ENCODE measurements at places on chromosomes 1 and 21.

DNA sequence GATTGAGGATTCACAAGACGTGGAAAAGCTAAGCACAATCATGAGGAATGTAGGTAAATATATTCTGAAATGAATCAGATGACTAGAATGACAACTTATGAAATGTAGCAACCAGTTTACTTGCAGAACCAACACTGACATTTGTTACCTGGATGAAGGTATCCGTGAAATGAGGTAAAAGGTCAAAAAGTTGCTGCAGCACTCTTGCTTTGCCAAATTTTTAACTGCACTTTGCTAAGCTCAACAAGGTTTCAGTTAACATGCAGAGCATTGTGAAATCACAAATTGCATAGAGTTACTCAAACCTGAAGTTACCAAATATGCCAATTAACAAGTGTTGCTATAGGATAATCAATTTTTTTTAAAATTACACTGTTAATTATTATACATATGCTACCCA, 1280.1 kb downstream of the KCNT2 start:
- DNase-seq: peak; percentile 3

- DNase-seq: no peak
These were observed 8.3 kb upstream of the NVL start for GRCh38 chr1:224338150-224338838.

- no peak for DNase-seq
These were observed 49.8 kb upstream of the GADD45A start for GRCh38 chr1:67635055-67635809.

DNA sequence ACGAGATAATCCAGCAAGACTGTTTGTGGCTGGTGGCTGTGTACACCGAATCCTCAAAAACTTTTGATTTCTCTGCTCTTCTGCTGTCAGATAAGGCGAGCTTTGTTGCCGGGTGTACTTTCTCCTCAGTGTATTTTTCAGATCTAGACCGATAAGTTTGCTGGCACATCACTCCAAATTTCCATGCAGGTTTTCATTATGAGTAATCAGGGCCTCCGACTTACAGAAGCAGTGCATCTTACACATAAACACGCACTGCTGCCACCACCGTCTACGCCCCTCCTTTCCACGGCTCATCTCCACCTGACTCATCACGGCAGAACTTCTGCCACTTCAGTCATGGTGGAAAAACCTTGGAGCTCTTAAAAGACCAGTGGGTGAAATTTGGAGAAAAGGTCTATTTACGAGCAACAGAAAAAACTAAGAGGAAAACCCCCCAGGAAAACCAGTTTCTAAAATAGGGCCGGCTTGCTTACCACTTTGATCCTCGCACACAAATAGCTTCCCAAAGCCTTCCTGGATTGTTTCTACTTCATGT, 7.7 kb downstream of the ZBTB21 start:
- DNase-seq: peak; percentile 37

- no peak for DNase-seq
These were observed 6.4 kb downstream of the RORC start for GRCh38 chr1:151825204-151825603.

- DNase-seq: no peak
These were observed 5.9 kb downstream of the KRTAP10-1 start for GRCh38 chr21:44533891-44534627.

- DNase-seq: no peak
These were observed 30.6 kb upstream of the CSF1 start for GRCh38 chr1:109879881-109880525.

DNA sequence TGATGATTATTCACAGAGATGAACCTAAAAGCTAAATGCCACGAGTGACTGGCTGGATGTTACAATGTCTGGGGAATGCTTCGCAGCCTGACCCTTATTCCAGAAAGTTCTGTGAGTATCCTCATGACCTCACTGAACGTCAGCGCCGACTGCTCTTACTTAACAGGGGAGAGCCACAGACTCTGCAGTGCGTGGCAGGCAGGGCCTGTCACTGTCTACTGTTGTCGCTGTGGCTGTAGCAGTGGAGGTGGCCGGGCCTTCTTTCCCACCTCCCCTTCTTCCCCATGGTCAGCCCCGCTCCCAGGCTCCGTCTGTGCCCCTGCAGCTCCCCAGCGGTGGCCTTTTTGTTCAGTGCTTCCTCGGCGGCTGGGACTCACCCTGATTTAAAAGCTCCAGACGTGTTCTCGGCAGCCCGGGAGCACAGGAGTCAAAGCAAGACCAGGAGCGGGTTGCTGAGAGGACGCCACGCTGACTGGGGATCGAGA, 52.2 kb upstream of the TARBP1 start:
- DNase-seq: peak; percentile 79

DNA sequence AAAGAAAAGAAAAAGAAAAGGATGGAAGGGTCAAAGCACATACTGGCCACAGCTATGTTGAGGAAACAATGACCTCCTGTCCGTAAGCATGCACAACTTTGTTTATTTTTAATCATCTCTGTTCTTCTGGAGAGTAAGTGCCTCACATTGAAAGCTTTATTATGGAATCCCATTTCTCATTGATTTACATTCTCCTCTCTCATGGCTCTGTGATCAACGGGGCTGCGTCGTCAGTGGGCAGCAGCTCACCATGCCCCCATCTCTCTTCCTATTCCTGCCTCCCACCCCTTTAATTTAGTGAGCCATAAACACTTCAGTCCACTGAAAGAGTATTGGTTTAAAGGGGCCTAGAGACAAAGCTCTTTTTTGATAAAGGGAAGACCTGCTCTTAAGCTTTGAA, 98.9 kb downstream of the KAZN start:
- no peak for DNase-seq

- DNase-seq: no peak
These were observed 31.2 kb upstream of the LAPTM5 start for GRCh38 chr1:30788580-30789387.

- DNase-seq: no peak
These were observed 13.3 kb downstream of the IFFO2 start for GRCh38 chr1:18943162-18943561.

DNA sequence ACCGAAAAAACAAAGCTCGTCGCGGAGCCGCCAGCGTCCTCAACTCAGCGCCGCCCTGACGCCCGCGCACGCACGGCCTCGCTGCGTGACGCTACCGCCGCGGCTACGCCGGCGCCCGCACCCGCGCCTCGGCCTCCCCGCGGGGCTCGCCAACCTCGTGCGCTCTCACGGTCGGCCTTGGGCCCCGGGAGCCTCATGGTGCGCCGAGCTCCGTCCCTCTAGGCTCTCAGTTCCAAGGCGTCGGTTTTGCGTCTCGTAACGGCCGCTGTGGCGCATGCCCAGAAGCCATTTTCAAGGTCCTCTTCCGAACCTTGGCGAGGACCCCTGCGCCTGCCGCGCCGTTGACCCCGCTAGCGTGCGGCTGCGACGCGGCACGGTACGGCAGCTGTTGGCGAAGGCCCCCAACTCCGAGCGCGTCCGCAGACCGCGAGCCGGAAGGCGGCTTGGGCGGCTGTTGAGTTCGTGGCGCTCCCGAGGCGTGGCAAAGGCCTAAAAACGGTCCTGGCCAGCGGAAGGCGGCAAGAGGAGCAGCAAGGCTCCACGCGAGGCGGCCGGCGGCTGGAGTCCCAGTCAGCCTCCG, at the start of gene HENMT1:
HENMT1 (minus strand) TSS at position 64 of the 580 bp plus-strand sequence. CDS start 1,209 bp downstream, outside the sequence.
- DNase-seq: peak; percentile 82

GRCh38 chr1:228407106-228408040, 738 bp upstream of the TRIM11 start:
- no peak for DNase-seq

DNA sequence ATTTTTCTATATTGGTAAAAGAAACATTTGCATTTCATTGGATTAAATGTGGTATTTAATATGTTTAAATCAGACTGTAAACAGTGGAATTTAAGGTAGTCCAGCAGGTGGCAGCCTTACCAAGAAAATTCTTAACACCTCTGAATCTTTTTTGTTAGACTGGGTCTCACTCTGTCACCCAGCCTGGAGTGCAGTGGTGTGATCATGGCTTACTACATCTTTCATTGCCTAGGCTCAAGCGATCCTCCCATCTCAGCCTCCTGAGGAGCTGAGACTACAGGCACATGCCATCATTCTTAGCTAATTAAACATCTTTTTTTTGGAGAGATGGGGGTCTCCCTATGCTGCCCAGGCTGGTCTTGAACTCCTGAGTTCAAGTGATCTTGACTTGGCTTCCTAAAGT, 98.8 kb downstream of the RABGAP1L start:
- DNase-seq: peak; percentile 23

DNA sequence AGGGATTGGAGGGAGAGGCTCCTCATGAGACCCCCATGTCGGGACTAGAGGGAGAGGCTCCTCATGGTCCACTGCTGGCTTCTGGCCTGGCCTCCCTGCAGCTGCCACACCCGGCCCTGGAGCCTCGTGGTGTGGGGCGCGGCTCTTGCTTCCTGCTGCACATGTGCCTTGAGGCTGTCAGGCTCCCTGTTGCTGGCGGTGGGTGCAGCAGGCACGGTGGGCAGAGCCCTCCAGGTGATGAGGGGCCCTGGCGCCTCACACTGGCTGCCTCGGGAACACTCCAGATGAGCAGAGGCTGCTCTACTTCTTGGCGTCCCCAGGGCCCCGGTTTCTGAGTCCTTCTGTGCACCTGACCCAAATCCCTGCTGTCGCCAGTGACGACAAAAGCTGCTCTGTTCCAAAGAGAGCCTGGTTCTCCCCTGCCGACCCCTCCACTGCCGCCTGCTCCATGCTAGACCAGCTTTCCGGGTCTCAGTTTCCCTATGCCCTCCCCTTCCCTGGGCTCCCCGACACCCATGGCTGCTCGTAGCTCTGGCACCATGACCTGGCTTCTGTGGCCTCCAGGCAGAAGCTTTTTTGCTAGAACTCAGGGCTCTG, 9.7 kb upstream of the ATAD3B start:
- no peak for DNase-seq

DNA sequence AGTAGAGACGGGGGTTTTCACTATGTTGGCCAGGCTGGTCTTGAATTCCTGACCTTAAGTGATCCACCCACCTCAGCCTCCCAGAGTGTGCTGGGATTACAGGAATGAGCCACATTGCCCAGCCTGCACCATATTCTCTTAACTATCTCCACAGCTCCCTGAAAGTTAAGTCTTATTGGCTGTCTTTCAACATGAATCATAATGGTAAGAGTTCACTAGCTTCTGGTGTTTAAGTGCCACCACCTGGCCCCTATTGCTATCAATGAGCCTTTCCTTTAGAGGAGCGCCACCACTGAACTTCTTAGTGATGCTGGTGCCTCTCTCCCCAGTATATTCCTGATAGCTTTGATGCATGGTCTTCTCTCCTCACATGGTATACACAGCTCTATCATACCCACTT, 15.7 kb downstream of the ZFYVE9 start:
- no peak for DNase-seq

DNA sequence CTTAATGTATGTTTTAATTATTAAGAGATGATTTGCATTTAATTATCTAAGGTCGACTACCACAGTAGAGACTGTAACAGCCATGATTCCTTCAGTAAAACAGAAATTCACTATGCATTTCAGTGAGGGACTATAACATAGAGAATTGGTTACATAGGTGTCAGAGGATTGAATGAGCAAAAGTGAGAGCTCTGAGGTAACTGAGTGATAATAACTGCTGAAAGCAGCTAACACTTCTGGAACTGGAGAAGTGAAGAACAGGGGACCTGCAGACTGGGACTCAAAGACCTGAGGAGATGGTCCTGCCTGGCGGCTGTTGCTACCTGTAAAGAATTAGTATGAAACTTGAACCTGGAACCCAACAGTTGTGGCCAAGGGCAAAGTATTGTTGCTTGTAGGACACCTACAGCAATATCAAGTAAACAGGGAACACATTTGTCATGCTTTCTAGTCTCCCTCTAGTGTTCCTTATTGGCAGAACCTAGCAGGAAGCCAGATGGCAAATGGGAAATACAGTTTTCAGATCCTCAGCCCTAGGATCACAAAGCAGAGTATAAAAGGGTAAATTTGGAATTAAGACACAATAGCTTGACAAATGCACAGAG, 110.6 kb downstream of the HS2ST1 start:
- DNase-seq: peak; percentile 49

DNA sequence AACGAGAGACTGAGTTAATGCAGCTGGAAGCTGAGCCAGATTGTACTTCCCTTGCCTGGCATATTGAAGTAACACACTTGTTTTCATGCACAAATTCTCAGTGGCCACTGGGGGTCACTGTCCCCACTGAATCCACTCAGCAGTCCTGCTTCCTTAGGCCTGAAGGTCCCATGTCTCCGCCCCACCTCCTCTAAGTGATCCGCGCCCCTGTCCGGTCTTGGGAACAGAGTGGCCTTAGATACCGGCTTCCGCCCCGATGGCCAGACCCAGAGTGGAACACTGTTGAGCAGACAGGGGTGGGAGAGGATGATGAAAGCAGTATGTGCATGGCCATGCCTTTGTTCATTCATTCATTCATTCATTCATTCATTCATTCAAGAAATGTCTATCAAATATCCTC, 34.8 kb downstream of the CHAF1B start:
- DNase-seq: peak; percentile 88

DNA sequence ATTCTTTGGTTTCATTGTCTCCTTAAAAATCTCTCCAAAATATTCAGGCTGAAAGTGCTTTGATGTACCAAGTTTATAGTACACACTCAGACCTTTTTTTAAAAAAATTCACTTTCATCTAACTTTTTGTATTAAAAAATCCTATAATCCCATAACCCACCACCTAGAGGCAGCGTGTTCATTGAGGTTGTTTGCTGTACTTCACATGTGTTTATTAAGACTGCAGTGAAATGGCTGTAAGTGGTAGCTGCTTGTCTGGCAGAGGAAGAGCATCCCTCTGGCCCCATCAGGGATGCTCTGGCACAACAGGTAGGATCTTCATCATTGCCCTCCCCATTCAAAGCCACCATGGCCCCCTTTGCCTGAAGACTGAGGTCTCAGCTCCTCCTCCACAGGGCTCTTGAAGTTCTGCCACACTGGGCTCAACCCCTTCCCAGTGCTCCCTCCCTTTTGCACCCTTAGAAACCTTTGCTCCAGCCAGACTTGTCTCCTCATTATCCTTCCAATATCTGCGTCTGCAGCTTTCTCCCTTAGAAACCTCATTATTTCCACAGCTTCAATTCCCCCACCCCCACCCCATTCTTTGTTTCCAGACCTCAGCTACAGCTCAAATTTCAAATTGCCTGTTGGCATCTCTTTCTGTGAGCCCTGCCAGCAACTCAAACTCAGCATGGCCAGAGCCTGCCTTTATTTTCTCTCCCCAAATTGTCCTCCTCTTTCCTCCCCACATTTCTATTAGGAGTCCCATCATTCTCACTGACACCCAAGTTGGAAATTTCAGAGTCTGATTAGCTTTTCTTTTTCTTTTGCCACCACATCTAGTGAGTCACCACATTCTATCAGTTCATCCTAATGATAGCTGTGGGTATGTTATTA, 369.6 kb upstream of the USP24 start:
- DNase-seq: peak; percentile 72

DNA sequence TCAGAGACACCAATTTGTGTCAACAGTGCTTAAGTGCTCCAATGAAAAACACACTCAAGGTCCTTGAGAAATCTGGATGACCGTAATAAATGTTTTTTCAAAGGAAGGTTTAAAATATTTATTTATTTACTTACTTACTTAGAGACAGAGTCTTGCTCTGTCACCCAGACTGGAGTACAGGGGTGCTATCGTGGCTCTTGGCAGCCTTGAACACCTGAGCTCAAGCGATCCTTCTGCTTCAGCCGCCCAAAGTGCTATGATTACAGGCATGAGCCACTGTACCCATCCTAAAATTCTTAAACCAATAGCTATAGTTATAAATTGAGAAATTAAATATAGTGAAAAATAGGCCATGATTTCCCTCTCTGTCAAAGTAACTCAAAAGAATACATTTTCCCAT, 17.3 kb upstream of the ERICH3 start:
- no peak for DNase-seq

Measured in umbilical cord (tissue), 2 donors.